Foreskin melanocyte (primary cell): ENCODE measurements at places on chromosomes 5 and 9.
A peak's percentile ranks its signal among the peaks of the same experiment; 100 is the strongest.

- no peak for DNase-seq
Observed at GRCh38 chr5:994272-994607, 14.4 kb upstream of the NKD2 start.

- no peak for DNase-seq
Observed at GRCh38 chr5:59264639-59265245, 628.8 kb downstream of the PDE4D start.

DNA sequence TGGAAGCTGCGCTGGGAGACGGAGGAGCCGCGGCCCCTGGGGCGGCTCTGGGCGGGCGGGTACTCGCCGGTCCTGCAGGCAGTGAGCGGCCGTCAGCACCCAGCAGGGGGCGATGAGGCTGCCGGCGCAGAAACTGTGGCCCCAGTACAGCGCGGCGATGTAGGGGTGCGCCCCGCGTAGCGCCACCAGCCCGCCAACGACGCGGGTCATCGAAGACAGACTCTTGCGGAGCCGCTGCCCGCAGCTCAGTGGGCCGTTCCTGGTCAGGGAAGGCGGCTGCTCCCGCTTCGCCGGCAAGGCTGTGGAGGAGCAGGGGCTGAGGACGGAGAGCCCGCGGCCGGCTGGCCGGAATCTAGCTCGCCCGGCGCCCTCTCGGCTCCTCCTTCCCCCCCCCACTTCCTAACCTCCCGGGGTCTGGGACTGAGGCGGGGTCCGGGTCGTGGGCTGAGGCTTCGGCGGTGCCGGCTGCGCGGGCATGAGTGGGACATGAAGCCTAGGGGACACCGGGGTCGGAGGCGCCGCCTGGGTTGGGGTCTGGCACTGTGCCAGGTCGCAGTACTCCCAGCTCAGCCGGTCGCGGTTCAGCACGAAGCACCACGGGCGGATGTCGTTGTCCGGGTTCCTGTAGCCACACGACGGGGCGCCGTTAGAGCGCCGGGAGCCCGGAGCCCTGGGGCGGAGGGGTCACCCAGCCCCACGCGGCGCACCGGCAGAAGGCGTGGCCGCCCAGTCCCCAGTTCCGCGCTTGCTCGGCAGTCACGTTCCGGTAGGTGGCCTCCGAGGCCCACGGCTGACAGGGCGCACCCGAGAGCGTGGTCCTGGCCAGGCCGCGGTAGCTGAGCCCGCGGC, 3.6 kb upstream of the PFN3 start:
- peak; percentile 44 for DNase-seq

DNA sequence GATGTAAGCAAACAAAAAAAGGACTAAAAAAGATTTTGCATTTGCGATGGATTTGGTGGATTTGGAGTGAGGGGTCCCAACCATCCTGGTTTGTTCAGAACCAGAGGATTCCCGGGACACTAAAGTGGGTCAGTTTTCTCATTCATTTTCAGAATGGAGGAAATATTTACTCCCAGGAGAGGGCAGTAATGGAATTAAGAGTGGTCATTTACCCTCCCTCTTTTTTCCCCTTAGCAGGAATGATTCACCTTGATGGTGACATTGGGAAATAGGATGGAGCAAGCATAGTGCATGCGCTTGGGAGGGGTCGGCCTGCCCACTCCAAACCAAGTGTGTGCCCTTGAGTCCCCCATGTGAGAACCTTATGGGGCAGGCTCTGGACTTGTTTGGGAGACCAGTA, 164.2 kb upstream of the PUM3 start:
- no peak for DNase-seq

DNA sequence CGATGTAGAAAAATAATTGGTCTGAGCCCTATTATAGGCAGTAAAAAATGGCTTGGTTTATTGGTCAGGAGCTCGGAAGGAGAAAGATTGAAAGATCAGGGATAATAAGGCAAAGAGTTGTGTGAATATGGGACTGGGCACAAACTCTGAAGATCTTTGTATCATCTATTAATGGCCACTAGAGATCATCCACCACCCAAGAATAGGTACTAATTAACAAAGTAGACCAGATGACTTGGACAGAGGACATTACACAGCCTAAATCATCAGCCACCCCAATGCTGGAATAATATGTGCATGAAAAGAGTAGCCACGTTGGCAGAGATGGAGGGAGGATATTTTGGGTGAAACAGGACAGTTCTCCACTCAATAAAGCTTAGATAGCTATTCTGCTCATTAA, 364.1 kb downstream of the EFNA5 start:
- DNase-seq = no peak

GRCh38 chr9:124259158-124259808, 1.5 kb downstream of the NEK6 start:
- DNase-seq = no peak

- DNase-seq = no peak
Observed at GRCh38 chr9:32989660-32990059, 11.8 kb downstream of the APTX start.

GRCh38 chr5:123044926-123045617, 8.5 kb upstream of the PPIC start:
- DNase-seq = no peak

- no peak for DNase-seq
Observed at GRCh38 chr9:72480921-72481320, 40.5 kb upstream of the TMC1 start.

- DNase-seq = no peak
Observed at GRCh38 chr5:2128686-2129355, 246.1 kb upstream of the IRX4 start.

- DNase-seq = no peak
Observed at GRCh38 chr5:168612123-168612522, 33.0 kb upstream of the PANK3 start.

- no peak for DNase-seq
Observed at GRCh38 chr9:37324691-37325490, 97.6 kb upstream of the GRHPR start.

- no peak for DNase-seq
Observed at GRCh38 chr9:129109952-129110739, 447 bp downstream of the CRAT start.

DNA sequence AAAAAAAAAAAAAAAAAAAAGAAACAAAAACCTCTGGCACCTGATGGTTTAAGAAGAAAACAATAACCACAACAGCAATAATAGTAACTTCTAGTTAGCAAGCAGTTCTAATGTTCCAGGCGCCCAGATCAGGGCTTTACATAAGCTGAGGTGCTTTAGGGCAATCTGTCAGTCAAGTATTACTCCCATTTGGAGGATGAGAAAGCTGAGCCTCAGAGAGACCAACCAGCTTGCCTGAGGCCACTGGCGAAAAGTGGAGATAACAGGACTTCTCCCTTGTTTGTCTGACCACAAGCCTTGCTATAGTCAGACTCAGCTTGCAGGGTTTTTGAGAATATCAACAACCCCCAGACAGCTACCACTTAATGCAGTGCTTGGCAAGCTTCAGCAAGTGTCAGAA, 83.5 kb upstream of the BOD1 start:
- DNase-seq = no peak

DNA sequence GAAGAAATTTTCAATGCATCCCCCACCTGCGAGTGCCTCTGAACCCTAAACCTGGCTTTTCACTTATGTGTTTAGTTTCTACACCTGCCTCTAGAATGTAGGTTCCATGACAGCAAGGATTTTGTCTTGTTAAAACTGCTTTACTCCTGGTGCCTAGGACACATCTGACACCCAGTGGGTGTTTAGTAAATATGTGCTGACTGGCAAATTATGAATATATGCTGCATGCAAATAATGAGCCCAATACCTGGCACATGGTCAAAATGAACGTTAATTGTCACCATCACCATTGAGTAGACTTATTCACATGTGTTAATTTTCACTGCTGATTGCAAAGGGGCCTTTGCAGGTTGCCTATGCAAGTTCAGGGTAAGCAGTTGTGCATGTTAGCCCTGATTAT, 249.9 kb upstream of the WWC1 start:
- DNase-seq = no peak

- DNase-seq = no peak
Observed at GRCh38 chr9:124450931-124451661, 845 bp downstream of the ADGRD2 start.

GRCh38 chr9:33867747-33868439, 50.9 kb downstream of the UBE2R2 start:
- no peak for DNase-seq

DNA sequence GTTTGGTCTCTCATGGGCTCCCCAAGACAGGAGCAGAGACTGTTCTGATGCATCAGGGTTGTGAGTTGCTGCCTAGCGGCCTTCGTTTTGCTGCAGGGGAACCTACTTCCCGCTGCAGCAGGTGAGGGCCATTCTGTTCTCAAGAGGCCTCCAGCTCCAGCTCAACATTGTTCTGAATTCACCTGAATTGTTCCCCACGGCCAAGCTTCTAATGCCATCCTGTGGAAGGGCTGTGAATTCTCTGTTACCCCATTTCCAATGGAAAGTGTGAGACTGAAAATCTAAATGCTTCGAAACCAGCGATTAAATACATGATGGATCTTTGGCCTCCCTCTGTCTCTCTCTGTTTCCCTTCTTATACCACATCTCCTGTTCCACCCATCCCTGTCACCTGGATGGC, 349.1 kb upstream of the DAP start:
- no peak for DNase-seq

GRCh38 chr9:6218099-6218502, 2.5 kb downstream of the IL33 start:
- DNase-seq = peak; percentile 84

DNA sequence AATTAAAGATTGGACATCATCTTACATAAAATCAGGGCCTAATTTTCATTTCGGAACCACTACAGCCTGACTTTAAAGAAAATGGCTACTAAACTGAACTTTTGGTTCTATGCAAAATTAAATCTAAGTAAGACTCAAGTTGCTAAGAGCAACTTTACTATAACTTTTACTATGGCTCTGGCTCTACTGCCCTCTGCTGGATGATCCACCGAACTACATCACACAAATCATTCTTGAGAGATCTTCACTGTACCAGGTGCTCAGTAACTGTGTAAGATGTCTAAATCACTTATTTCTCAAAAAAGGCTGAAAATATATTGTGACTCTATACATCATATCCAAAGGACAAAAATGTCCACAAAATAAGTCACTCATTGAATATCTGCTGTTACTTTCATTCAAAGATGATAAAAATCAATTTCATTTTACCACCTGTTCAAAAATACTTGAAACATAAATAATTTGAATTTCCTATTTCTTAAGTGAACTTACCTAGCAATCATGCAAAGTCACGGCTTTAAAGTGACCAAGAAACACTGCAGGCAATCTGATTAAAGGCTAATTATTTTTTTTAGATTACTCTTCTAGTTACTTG, 13.5 kb downstream of the MOCS2 start:
- DNase-seq = peak; percentile 50

DNA sequence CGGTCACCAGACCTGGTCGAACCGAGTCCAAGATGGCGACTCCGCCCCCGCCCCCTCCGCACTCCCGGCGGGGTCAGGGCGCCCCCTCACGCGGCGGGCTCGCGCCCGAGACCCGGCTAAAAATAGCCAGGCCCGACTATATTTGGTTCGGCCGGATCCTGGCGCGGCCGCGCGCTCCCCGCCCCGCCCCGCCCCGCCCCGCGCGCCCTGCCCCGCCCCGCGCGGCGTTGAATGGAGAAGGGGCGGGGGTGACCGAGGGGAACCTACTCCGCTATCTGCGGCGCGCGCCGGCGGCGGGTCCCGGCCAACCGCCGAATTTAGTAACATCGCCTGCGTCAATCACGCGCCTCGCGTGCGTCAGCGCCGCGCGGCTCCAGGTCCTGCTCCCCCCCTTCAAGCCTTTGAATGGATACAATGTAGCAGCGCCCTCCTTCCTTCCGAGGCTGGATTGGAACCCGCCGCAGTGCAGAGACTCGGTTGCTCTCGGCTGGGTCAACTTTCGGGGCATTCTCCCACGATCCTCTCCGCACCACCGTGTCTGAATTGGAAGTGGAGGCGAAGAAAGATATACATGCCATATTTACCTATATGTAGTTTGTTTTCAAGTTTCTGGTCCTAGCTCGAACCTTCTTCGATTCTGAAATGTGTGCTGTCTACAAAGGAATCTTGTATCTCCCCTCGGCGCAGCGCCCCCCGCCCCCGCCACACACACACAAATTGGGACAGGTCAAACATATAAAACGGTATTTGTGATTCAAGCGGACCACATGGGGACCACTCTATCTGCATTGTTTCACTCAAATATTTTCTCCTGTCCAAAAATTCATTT, 1.6 kb upstream of the NR4A3 start:
- DNase-seq = peak; percentile 96

DNA sequence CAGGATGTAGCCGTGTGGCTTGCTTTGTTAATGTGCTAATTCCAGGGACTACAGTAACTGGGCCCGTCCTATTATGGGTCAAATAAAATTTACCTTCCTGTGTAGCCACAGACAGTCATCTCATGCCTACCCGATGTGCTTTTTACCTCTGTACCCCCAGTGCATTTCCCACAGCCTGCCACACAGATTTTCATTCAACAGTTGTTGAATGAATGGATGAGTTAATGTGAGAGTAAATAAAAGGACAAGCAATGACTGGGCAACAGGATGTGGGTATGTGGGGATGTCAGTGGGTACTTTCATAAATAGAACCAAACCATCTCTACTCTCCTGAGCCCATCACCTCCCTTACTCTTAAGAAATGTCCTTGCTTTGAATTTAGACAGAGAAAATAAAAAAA, 441.2 kb upstream of the ZNF462 start:
- DNase-seq = peak; percentile 18

GRCh38 chr9:69801989-69802388, 18.6 kb upstream of the CFAP95 start:
- DNase-seq = no peak

DNA sequence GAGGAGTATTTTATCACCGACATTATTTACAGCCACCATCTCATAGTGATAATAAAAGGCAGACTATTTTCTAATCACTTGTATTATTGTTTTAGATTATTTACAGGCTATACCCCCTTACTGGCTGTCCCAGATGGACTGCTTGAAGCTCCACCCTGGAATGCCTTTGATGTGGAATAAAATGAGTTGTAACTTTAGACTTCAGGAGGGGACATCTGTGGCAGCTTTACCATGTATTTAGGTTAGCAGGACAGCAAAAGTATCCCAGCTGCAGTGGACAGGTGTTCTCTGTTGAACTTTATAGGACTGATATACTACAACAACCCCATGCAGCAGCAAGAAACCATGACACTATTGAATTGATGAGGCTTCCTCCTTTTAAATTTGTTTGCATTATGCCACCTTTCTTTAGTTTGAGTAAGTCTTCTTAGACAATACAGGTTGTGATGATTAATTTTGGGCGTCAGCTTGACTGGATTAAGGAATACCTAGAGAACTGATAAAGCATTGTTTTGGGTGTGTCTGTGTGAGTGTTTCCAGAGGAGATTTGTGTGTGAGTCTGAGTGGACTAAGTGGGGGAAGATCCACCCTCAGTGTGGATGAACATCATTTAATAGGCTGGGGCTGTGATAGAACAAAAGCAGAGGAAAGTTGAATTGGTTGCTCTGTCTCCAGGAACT, 29.2 kb upstream of the C9orf57 start:
- DNase-seq = no peak

- DNase-seq = peak; percentile 5
Observed at GRCh38 chr5:76252437-76252836, 150.6 kb upstream of the IQGAP2 start.

DNA sequence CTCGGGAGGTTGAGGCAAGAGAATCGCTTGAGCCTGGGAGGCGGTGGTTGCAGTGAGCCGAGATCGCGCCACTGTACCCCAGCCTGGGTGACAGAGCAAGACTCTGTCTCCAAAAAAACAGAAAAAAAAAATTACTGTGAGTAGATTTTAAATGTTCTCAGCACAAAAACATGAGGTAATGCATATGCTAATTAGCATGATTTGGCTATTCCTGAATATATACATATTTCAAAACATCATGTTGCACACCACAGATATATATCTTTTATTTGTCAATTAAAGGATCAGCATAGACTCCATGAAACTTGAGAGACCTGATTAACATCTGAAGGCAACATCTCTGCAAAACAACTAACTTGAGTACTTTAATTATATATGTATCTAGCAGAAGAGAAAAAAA, 103.3 kb downstream of the THBS4 start:
- DNase-seq = no peak
